ENCODE measurements at places on chromosomes 1 and 21.

- no peak for DNase-seq
These were observed 336.0 kb upstream of the NFIA start for GRCh38 chr1:60746278-60746791.

GRCh38 chr21:46295177-46295770 is 9.1 kb downstream of the YBEY start:
- no peak for DNase-seq

DNA sequence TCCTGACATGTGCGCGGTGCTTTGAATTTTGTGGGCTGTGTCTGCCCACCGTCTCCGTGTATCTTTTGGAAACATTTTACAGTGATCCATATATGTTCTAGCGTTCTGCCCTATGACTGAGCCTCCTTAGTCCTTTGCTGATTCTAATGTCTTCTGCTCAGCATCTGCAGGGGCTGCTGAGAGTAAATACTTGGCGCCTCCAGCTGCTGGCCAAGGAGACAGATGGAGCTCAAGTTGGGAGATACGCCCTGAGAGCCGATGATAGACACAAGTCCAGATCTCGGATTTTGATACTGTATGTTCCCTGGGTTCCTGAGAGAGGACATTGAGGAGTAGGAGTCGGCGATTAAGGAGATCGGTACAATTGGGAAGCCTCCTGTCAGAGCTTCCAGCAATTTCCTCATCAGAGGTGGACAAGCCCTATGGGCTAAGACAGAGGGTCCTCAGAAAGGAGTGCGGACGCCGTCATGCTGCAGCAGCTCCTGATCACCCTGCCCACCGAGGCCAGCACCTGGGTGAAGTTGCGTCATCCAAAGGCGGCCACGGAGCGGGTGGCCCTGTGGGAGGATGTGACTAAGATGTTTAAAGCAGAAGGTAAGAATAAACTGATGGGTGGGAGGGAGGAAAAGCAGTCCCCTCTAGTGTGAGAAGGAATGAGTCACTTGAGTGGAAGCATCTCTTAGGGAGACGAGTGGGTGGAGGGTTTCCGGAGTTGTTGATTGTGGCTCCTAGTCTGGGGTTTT is 390 bp downstream of the ZFP69B start:
- peak; percentile 45 for DNase-seq

DNA sequence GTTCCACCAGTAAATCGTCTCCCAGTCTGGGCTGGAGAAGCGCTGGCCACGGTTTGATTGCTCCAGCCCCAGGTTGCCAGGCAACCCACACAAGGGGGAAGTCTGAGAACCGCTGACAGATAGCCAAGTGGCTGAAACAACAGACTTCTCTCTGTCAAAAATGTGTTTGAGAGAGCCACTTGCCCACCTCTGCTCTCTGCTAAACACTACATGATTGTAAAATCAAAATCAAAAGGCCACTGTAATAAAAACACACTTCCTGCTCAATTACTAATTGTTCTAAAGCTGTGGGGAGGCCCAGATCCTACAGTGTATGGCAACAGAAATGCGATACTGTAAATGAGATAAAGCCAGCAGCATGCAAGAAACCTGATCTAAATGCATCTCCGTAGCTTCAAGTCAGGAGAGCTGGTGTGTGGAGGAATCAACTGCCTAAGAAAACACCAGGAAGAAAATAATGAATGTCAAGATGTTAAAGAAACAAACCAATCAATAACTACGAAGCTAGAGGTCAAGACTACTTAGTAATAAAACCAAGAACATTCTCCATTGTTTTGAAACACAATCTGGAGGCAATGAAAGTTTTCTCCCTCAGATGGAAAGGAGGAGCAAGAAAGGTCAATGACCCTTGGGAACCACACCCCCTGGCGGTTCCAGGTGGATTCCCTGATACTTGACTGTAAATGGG is 121.2 kb downstream of the SLC45A1 start:
- no peak for DNase-seq

DNA sequence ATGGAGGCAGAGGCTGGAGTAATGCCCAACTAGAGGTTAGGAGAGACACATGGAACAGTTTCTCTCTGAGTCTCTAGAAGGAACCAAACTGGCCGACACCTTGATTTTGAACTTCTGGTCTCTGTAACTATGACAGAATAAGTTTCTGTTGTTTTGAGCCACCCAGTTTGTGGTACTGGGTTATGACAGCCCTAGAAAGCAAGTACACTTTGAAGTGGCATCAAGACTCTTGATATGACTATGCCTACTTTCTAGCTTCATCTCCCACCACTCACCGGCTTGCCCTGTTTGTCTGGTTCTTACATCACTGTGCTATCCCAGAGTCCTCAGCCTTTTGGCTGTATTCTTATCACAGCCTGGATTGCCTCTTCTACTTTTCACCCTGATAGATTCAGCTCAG is 230.3 kb upstream of the USP24 start:
- DNase-seq: no peak

GRCh38 chr1:37425221-37425620 is 49.2 kb upstream of the ZC3H12A start:
- DNase-seq: no peak

DNA sequence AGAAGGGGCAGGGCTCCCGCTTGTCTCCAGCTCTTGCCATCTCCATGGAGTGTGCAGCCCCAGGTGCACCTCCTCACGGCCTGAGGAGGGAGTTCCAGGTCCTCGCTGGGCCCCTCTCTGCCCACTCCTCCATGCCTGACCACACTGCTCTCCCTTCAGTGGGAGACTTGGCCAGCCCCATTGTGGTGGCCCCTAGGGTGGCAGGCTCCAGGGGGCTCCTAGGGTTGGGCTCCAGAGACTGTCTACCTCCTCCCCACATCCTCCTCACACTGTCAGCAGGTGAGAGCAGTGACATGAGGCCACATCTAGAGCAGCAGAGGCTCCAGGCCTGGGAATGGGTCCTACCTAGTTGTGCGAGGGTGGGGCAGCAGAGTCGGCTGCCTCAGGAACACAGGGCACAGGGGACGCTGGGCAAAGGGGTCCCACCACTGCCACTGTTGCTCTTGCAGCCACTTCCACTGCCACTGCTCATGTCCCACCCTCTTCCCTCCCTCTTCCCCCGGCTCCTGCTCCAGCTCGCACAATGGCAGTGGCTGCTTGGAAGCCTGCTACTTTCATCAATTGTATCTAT is 514.8 kb downstream of the MRPL39 start:
- no peak for DNase-seq

- DNase-seq: no peak
These were observed 75.4 kb downstream of the CEP170 start for GRCh38 chr1:243179720-243180119.

GRCh38 chr21:32192291-32193097 is 86.4 kb downstream of the MIS18A start:
- no peak for DNase-seq

DNA sequence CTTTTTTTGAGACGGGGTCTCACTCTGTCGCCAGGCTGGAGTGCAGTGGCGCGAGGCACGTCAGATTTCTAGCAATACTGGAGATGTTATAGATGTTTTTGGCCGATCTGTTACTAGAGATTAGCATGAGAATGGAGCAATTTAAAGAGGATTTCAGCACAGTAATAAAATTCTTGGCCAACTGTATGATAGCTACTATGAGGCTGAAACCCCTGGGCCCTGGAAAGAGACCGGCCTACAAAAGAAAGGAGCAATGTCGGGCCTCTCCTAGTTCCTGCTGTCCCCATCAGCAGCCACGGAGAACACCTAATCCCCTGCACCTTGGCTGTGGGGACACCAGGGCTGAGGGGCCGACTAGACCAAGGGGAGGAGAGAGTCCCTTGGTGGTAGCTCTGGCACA is 9.5 kb upstream of the GNPAT start:
- DNase-seq: no peak

DNA sequence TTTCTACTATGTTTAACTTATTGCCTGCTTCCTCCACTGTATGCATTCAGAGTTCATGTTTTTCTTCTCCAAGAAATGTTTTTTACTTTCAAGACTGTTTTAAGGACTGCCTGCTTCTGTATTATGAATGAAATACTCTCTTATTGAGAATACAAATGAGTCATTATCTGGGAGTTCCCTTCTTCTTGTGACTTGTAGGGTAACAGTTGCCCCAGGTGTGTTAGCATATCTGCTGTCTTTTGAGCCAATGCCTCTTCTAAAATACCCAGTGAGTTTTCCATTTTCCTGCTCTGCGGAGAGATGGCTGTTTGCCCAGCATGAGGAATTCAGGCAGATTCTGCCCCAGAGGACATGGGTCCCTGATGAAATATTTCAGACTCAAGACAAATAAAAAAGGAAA is 34.1 kb upstream of the ST6GALNAC5 start:
- no peak for DNase-seq

GRCh38 chr1:114314098-114314497 is 160.4 kb upstream of the SYT6 start:
- DNase-seq: no peak

DNA sequence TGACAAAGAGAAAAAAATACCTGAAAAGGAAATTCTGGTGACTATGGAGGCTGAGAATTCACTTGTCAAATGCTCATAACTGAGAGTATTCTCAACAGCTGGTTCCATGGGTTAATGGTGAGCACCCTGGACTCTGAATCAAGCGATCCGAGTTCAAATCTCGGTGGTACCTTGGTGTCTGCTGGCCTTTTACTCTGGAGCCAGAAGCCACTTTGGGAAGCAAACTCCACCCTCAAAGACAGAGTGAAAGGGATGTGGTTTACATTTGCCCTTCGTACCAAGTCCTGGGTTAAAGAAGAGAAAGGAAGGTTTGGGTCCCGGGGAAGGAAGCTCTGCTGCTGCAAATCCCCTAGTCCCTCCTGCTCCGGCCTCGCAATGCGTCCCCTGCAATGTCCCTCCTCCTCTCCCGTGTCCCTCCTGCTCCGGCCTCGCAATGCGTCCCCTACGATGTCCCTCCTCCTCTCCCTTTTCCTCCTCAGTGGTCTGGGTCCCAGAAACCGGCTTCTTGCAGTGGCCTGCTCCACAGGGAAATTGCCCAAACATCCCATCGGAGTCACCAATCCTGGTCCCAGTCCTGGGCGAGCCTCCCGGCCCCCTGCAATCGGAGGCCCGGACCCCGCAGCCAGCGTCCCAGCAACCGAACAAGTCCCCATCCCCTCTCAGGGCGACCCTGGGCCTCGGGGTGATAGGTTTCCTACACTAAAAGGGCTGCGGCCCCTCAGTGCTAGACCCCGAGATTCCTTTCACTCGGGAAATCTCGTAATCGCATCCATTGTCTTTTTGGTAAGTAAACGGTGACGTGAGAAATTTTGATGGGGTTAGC is 129.4 kb downstream of the PPIAL4G start:
- no peak for DNase-seq

- DNase-seq: no peak
These were observed 28.2 kb downstream of the BATF3 start for GRCh38 chr1:212671342-212672031.

DNA sequence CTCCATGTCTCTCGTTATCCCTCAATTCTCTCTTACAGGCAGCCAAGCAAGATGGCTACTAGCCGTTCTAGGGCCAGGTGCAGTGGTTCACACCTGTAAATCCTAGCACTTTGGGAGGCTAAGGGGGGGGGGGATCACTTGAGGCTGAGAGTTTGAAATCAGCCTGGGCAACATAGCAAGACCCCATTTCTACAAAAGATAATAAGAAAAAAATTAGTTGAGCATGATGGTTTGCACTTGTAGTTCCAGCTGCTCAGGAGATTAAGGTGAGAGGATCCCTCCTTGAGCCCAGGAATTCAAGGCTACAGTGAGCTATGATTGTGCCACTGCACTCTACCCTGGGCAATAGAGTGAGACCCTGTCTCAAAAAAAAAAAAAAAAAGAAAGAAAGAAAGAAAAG is 80.4 kb downstream of the NKAIN1 start:
- no peak for DNase-seq

GRCh38 chr1:226407199-226407496 is 745 bp downstream of the PARP1 start:
- no peak for DNase-seq

- no peak for DNase-seq
These were observed 240.2 kb upstream of the LYPLAL1 start for GRCh38 chr1:218933513-218933912.

DNA sequence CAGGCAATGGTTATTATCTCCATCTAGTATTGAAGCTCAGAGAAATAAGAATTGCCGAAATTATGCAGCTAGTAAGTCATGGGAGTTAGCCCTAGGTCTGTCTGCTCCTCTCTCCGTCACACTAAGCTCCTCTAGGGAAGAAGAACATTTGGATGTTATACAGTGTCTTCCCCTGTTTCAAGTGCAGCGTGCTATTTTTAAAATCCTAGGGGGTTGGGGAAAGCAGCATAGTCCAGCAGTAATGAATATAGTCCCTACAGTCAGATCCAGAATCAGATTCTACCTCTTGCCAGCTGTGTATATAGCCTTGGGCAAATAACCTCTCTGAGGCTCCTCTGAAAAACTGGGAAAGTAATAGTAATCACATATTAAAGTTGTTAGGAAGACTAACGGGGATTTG is 44.5 kb upstream of the OSBPL9 start:
- DNase-seq: no peak

GRCh38 chr1:46244656-46245371 is 2.7 kb upstream of the RAD54L start:
- no peak for DNase-seq

DNA sequence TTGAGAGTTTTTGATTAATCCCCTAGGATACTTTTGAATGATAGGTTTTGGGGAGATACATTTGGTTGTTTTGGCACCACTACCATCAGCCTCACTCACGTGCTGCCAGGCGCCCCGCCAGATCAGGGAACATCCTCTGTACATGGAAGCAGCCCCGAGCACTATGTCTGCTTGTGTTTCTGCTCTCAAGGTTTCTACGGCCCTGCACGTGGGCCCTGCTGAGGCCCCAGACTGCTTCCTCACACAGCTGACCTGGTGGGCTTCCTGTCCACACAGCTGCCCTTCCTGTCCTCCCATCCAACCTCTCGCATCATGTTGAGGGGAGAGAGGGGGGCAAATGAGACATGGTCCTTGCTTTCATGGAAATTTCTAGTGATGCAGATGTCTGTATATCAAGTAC is 20.0 kb downstream of the ADARB1 start:
- no peak for DNase-seq

DNA sequence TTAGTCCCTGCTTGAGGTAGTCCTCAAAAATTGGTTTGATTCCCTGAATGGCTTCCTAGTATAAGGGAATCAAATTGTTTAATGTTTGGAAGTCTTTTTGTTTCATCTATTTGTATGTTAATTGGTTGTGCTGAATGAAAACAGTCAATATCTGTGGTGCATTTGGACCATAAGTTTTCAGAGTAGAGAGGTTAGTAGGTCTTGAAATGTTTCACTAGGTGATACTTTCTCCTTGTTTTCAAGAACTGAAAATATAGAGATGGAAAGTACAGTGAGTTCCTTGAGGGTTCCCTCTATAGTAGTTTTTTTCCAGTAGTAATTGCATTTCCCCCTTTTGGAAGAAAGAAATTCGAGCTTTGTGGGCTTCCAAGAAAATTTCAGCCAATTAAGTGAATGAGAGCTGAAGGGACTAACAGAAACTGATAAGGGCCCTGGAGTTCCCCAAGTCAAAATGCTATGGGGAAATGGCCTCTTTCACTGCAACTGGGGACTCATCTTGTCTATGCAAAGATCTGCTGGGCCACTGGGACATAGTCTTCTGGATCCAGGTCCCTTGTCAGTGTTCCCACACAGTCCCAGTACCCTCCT is 18.6 kb upstream of the CEP350 start:
- DNase-seq: no peak

- no peak for DNase-seq
These were observed 119.7 kb downstream of the LYPLAL1 start for GRCh38 chr1:219293410-219293809.
